Stimulated activated CD4-positive, alpha-beta T cell treated with anti-CD3 and anti-CD28 coated beads, TNF-alpha, amount 100 ng/mL, for 24 hours (primary cell): ENCODE measurements at places on chromosomes 1 and 21.

DNA sequence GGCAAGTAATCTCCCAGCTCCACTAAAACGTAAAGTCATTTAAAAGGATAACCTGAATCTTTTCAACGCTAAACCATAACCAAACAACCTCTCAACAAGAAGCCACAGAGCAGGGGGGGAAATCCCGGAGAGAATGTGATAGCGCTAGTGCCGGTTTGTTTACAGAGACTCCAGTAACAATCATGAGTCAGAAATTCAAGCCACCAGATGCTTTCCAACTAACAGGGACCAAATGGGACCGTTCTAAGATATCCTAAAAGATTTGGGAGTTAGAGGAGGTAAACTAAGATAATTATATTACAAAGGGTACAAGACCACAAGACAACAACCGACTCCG, 825 bp downstream of the DCAF8 start:
- peak; percentile 64 for DNase-seq

DNA sequence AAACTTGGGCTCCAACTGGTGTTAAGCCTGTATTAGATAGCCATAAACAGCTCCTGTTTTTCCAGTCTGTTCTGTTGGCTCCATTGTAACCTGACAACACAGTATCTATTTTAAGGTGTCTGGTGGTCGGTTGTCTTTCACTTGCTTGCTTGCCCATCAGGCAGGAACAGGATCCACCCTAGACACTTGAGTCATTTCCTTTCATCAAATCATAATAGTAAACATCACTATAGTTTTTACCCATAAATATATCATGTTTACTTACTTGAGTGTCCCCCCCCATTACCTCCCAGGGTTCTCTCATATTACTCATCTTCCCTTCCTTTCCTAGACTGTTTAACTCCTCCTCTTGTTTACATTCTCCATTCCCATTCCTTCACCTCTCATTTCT, 2.9 kb downstream of the DDI2 start:
- no peak for DNase-seq

DNA sequence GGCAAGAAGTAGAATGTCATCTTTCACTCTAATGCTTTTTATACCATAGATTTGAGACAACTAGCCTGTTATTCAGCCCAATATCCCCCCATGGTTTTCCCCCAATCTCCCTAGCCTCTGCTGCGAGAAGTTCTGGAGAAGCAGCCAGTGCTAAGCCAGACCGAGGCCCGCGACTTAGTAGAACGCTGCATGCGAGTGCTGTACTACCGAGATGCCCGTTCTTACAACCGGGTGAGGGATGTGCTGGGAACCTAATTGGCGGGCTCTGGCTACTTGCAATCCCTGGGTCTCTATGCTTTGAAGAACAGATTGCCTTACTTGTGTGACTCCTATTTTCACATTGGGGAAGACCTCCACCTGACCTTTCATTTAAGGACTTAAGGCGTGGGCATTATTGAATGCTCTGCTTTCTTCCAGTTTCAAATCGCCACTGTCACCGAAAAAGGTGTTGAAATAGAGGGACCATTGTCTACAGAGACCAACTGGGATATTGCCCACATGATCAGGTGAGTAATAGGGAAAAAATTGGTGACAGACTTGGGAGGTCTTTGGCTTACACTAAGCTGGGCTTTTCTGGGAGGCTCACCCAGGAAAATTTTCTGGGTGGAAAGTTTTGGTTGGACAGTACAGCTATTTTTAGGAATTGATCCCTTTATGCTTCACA, 1.9 kb downstream of the PSMB4 start:
- DNase-seq = no peak

- DNase-seq = no peak
These were observed 37.9 kb downstream of the SLC66A1 start for GRCh38 chr1:19349999-19350398.

GRCh38 chr1:118989878-118990378, 1.8 kb upstream of the TBX15 start:
- DNase-seq = no peak

DNA sequence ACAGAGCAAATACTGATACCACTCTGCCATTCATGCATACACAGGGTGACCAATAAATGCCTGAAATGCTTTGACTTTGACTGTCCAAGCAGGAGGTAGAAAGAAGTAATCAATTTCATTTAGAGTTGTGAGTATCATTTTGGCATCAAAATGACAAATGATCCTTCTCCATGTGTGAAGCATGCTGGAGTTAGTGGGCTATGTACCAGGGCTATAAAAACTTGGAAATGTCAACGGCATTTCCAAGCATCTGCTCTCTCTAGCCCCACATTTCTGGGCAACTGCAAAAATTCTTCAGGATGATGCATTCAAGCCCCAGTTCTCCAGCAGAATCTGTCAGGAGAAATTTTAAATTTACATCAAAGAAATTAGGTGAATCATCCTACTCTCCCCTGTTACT, 208.4 kb upstream of the PTBP2 start:
- DNase-seq = no peak

DNA sequence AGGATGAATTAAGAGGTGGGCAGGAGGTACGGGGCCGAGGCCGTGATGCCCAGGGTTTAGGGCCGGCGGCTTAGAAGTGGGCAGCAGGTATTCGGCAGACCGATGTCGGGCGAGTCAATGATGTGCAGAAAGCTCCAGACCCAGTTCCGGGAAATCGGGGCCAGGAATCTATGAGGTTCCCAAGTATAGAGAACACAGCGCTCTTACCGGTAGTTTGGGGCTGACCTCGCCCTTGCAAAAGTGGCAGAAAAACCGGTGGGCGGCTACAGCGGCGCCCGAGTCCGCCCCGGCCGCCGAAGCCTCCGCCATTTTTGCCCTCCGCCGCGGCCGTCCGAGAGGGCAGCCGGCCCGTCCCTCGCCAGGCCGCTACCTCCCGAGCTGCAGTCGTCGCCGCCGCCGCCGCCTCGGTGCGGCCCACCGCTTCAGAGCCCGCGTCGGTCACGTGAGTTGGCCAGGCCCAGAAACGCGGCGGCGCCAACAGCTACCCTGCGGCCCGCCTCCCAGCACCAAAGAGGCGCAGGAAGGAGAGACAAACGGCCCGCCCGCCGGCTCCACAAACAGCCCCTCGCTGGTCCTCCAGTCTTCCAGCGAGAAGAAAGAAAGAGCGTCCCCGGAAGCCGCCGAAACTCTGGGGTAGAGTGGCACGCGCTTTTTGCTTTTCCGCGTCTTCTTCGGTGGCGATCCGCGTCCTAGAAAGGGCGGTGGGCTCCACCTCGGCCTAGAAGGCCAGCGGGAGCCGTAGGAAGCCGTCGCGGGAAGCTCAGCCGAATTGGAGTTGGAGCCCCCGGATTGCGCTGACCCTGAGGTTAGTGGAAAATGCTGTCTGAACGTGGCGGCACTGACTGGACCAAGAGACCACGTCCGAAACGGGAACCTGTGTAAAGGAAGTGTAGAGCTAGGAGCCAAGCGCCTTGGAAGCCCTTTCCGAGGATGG, at the start of the genes POLR3C and RNF115:
Gene POLR3C (plus strand): TSS at position 636 of the 934 bp plus-strand sequence. CDS start 1,577 bp downstream, outside the sequence.
Gene RNF115 (minus strand): TSS at position 531 of the 934 bp plus-strand sequence. CDS start 222 bp downstream, at position 309.
- DNase-seq = peak; percentile 83

- DNase-seq = no peak
These were observed 17.3 kb downstream of the CA6 start for GRCh38 chr1:8962812-8963530.

DNA sequence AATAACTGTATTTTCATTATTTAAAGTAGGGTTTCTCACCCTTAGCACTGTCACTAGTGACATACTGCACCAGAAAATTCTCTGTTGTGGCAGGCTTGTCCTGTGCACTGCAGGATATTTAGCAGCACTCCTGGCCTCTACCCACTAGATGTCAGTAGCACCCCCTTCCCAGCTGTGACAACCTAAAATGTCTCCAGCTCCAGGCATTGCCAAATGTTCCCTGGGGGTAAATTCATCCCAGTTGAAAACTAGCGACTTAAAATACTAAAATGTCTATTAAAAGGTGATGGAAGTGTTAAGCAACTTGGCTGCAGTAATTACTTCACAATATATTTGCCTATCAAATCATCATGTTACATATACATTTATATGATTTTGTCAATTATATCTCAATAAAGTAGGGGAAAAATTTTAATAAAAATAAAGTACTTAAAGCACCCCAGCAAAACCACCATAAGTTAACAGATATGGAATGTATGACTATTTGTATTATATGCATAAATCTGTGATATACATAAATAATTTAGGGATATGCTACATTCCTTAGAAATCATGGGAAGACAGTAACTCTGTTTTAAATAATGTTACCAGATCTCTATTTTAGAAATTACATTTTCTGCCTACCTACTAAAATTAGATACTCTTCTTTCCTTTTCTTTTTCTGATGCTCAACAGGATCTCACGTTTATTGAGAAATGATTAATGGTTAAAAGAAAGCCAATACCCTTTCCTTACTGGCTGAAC, 74.6 kb downstream of the ARID4B start:
- peak; percentile 11 for DNase-seq

GRCh38 chr1:66497910-66498309, 36.0 kb upstream of the SGIP1 start:
- no peak for DNase-seq
